NCI-H2081 treated with DMSO at 0.1 percent for 48 hours (cell line): ENCODE measurements at places on chromosomes 11 and 22.

DNA sequence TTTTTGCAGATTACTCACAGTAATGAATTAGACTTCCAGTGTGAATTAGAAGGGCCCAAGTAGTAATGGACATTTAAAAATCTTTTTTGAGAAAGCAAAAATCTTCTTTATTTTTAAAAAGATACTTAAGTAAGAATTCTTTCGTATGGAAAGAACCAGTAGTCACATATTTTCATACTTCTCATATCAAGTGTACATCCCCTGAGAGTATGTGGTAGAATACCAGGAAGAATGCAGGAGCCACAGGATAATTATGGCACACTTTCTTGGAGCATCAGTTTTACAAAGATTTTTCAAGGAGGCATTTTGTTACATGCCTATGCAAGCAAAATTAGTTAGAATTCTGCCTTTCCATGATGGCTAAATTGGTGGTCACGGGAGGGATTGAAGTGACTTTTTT is 28.1 kb downstream of the POLD3 start:
- DNase-seq, result no peak

DNA sequence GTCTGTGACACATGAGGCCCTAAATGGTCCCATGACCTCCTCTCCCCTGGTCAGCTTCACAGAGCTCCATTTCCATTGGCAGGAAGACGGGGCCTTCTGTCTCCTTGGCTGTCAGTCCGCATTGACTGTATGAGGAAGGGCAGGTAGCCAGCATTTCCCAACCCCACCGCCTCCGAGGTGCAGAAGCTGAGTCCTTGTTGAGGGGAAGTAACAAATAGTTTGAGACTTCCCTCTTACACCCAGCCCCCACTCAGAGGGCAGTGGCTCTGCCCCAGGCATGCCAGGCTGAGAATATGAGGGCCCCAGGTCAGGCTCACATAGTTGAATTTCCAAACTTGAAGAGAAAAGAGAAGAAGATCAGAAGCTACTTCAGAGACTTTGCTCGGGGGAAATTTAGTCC is 611.1 kb downstream of the BRD1 start:
- no peak for DNase-seq

- DNase-seq, result no peak
Measured at GRCh38 chr11:15371533-15371932, 256.8 kb downstream of the INSC start.

DNA sequence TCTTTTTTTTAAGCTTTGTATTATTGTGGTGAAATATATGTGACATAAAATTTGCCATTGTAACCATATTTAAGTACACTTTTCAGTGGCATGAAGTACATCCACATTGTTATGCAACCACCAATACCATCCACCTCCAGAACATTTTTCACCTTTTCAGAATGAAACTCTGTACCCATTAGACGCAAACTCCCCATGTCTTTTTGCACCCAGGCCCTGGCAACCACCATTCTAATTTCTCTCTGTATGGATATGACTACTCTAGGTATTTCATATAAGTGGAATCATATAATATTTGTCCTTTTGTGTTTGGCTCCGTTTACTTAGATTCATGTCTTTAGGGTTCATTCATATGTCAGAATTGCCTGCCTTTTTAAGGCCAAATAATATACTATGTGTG is 182.8 kb upstream of the TBCEL start:
- no peak for DNase-seq

DNA sequence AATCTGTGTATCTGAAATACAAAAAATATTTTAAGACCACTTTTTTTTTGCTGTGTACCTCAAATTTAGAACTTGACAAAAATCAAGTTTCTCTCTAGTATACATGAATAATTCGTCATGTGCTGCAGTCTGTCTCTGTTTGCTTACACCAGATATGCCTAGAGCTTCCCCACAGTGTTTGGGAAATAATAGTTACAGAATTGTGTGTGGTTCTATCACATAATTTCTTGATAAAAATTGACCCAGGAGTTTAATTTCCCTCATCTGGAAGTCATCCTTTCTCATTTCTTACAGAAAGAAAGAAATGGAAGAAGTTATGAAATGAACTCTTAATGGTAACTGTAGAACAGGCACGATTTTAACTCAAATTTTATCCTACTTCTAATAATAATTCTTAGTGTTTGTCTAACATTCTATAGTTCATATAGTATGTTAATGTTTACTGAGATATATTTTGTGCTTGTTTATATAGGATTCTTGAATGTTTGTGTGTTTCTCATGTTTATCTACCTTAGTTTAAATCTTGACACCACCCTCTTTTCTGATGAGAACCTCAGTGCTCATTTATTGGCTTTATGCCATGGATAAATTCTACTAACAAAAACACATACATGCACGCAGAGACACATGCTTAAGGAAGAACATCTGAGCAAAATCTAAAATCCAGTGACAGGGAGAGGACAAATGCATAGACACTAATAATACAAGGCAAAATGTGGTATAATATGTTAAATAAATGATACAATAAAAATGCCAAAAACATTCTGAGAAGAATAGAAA is 61.4 kb upstream of the CTSC start:
- no peak for DNase-seq

DNA sequence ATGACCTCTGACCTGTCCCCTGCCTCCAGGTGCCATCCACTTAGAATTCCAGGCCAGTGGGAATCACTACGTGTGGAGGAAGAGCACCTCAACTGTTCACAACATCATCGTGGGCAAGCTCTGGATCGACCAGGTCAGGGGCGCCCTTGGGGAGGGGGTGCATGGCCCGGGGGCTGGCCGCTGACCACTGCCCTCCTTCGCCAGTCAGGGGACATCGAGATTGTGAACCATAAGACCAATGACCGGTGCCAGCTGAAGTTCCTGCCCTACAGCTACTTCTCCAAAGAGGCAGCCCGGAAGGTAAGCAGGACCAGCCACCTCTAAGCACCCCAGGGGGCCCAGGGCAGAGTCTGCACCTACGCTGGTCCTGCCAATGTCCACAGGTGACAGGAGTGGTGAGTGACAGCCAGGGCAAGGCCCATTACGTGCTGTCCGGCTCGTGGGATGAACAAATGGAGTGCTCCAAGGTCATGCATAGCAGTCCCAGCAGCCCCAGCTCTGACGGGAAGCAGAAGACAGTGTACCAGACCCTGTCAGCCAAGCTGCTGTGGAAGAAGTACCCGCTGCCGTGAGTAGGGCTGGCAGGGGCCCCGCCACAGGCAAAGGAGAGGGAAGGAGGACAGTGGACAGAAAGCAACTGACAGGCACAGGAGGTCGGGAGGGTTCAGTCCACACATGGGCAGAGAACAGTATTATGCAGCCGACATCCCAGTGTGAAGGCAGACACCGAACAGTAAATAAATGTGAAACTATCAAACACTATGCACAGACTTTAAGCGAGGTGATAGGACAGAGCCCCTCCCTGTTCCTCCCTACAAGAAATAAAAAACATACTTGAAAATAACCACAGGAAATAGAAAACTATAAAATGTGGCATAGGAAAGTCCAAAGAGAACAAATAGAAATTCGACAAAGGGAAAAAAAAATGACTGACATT is 74.9 kb downstream of the MORC2 start:
- DNase-seq, result no peak

DNA sequence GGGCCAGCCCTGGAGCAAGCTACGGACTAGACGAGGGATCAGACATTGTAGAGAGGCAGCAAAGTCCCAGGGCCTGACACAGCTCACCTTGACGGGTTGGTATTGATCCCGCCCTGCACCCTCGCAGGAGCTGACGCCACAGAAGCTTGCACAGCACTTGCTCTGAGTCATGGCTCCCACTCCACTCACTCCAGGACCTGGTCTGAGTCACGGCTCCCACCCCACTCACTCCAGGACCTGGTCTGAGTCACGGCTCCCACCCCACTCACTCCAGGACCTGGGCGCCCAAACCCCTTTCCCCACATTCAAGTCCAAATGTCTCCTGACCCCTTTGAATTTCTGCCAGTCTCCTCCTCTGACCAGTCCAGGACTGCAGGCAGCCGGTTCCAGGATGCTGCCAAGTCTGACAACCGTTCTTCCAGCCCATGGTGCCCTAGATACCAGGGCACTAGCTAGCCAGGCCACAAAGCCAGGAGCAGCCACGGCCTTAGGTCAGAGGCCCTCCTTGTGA is 6.0 kb upstream of the PNPLA5 start:
- no peak for DNase-seq

GRCh38 chr11:35619116-35619854 is 1.0 kb downstream of the FJX1 start:
- no peak for DNase-seq

DNA sequence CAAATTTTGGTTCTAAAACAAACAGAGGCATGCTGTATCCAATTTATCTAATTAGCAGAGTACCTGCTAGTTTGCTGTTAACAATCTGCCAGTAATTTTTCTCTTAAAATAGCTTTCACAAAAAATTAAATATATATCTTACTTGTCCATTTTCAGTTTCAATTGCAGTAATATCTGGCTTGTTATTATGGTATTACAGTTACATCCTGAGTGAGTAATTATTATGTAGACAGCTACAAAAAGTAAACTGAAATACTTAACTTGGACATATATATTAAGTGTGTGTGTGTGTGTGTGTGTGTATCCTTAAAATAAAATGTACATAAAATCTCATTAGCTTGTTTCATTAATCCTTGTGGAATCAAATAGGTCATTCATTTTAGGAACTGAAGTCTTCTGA is 148.7 kb downstream of the LUZP2 start:
- no peak for DNase-seq

DNA sequence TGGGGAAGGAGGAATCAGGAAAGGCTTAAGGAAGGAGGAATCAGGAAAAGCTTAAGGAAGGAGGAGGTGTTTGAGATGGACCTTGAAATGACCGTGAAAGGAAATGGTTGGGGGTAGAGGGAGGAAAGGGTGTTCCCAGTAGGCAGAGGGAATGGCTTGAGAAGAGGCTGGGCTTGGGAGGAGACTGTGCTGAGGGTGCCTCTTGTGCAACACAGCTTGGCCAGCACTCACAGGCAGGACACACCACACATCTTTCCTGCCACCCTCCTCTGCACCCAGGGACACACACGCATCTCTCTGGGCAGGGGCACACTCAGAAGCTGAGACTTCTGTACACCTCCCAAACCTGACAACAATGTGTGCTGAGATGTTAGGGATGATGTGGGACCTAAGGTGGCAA is 151.4 kb downstream of the FBXO7 start:
- DNase-seq, result no peak

DNA sequence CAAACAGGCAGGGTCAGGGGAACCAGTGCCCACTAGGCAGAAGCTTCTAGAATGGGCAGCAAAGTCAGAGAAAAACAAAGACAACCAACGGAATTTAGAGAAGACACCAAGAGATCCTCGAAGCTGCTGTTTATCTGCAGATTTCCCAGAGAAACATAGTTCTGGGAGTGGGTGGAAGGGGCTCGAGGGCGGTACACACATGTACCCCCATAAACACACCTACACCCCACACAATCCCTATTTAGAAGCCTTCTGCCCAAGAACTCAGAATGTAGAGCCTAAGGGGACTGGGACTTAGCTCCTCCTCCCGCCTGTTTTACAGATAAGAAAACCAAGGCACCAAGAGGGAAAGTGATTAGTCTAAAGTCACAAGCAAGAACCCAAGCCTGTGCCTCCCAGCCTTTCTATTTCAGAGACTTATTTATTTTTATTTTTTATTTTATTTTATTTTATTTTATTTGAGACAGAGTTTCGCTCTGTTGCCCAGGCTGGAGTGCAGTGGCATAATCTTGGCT is 6.4 kb downstream of the NPTXR start:
- no peak for DNase-seq

- no peak for DNase-seq
Measured at GRCh38 chr22:29216873-29217666, 11.4 kb downstream of the EMID1 start.

DNA sequence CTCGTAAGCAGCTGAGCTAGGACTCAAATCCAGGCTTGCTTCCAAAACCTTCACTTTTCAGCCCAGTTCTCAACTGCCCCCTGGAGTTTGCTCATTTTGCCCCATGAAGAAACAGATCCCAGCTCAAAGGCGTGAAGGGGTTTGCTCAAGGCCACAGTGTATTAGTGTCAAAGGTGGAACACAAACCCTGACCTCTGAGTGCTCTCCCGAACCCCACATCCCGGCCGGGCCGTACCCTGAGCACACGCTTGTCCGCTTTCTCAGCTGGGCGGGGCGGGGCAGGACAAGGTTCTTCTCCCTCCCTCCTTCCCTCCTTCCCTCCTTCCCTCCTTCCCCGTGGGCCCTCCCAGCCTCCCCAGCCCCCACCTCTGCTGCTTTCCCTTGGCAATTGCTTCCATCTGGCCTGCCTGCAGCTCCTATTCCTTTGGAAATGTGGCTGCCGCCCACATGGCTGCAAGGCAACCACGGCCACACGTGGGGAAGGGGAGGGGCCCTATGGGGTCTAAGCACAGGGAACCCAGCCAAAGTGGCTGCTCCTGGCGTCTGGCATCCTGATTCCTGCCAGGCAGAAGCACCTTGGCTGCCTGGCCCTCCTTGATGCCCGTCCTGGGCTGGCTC is 4.1 kb downstream of the ST3GAL4 start:
- DNase-seq, result no peak
